ENCODE measurements at places on chromosomes 16 and 17. TPM values are rescaled to one million over a fixed set of nuclear protein-coding genes. Genes with fewer than 3 reads are reported as not detected.

The SLC9A5 gene
- 1.3 TPM for total RNA-seq

The KCNG4 gene
- total RNA-seq, result not detected

The NIP7 gene
- total RNA-seq, result 72.3 TPM

The ARSG gene
- 1.6 TPM for total RNA-seq

The SPATA33 gene
- total RNA-seq, result 13.7 TPM

The FOXC2 gene
- total RNA-seq, result 2.2 TPM

The TNK1 gene
- 1.3 TPM for total RNA-seq

The KCNJ2 gene
- 0.09 TPM for total RNA-seq

The TBC1D3I gene
- 0.27 TPM for total RNA-seq

The LHX1 gene
- 2.2 TPM for total RNA-seq

The FSCN2 gene
- 1.4 TPM for total RNA-seq

The ZG16 gene
- not detected for total RNA-seq

The SLC16A3 gene
- total RNA-seq, result 139 TPM

The CCL1 gene
- total RNA-seq, result not detected

The SLFN12 gene
- 0.09 TPM for total RNA-seq

The DPEP1 gene
- 1.1 TPM for total RNA-seq

The STH gene
- not detected for total RNA-seq

The DPEP3 gene
- not detected for total RNA-seq

The P2RX5 gene
- 21.8 TPM for total RNA-seq

The KRT15 gene
- 2.8 TPM for total RNA-seq

The CPNE7 gene
- 48.7 TPM for total RNA-seq

The KRT39 gene
- not detected for total RNA-seq

The KRTAP4-1 gene
- total RNA-seq, result 0.25 TPM

The JMJD6 gene
- 84.3 TPM for total RNA-seq

The PRSS53 gene
- 1.1 TPM for total RNA-seq

The SLC13A5 gene
- total RNA-seq, result 0.10 TPM

The RMI2 gene
- total RNA-seq, result 34.5 TPM

The NACA2 gene
- total RNA-seq, result not detected

The SPATA22 gene
- not detected for total RNA-seq

The EVPL gene
- total RNA-seq, result 18.5 TPM

The GJC1 gene
- 33.1 TPM for total RNA-seq

The C16orf96 gene
- not detected for total RNA-seq

The TMEM204 gene
- not detected for total RNA-seq

The ZFP3 gene
- 1.1 TPM for total RNA-seq

The ALOX15 gene
- 0.20 TPM for total RNA-seq

The BRICD5 gene
- 6.5 TPM for total RNA-seq

The LITAFD gene
- total RNA-seq, result not detected

The IST1 gene
- total RNA-seq, result 163 TPM

The EPOP gene
- total RNA-seq, result 13.5 TPM

The TP53 gene
- 53.1 TPM for total RNA-seq

The DCTN5 gene
- 74.0 TPM for total RNA-seq

The ZNF385C gene
- total RNA-seq, result 0.09 TPM
